Activated CD4-positive, alpha-beta T cell treated with anti-CD3 and anti-CD28 coated beads, Interleukin-10, Interleukin-2, amounts not matched to agents 100 ng/mL and 50 ng/mL, durations not matched to agents 16 hours and 8 hours (primary cell): ENCODE measurements at places on chromosomes 4 and X.

DNA sequence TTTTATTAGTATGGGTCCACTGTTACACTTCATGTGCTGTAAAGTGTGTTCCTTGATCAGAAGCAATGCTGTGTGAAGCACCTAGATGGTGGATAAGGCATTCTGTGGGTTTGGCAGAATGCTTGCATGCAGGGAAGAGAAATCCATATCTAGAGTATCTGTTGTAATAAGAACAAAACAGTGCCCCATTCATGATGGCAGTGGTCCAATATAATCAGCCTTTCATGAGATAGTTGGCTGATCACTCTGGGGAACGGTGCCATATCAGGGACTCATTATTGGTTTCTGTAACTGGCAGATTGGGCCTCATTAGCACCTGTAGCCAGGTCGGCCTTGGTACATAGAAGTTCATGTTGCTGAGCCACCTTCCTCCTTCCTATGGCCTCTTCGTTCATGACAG is 28.7 kb downstream of the STIM2 start:
- no peak for DNase-seq

- DNase-seq = no peak
Measured at GRCh38 chrX:115023139-115023538, 5.7 kb upstream of the IL13RA2 start.

DNA sequence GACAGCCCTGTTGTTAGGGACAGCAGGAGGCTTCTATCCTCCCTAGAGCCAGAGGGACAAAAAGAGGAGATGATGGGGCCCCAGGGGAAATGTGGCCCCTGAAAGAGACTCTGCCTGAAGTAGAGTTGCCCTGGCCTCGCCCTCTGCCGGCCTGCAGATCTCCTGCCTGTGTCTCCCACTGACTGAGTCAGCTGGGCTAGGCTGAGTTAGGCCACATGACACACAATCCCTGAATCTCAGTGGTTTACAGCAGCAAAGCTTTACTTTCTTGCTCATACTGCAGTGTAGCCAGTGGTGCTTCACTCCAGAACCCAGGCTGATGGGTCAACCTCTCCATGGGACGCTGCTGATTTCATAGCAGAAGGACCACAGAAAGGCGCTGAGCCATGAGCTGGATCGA is 23.5 kb downstream of the DRD5 start:
- no peak for DNase-seq

GRCh38 chr4:6873291-6873690 is 36.3 kb upstream of the TBC1D14 start:
- no peak for DNase-seq

GRCh38 chr4:183098723-183099536 is at the start of gene WWC2:
Gene WWC2, plus strand, starts transcription at chr4:183099257. Its CDS starts 235 bp downstream, at chr4:183099492.
- DNase-seq = peak; percentile 30

DNA sequence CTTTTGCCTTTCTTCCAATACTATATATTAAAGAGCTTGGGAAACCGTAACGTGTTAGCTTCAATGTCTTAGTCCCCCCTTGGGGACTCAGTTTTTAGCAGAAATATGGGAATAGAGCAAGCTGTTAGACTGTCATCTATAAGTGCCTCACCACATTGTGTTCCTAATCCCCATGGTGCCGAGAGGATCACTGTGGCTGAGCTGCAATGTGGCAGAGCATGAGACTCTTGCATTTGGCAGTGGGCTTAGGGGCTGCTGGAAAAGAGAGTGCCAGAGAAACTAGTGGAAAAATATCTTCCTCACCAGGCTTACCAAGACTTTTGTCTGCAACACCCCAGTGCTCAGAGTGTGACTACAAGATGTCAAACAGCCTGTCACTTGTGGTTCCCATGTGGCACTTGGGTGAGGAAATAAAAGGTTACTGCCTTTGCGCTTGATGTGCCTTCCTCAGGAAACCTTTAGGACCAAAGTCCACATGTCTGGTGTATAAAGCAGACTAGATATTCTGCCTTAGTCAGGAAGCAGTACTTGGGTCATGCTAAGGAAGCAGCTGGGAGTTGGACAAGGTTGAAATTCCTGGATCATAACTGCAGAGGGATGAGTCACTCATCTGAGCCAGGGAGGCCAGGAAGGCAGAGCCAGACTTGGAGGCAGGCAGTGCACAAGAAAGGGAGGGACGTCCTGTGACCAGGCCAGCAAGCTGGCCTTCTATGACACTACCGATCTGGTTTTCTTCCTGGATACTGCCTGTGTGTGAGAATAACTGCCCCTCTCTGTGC is 9.7 kb upstream of the MAGEA4 start:
- no peak for DNase-seq

- DNase-seq = no peak
Measured at GRCh38 chr4:96729641-96730040, 889.7 kb downstream of the PDHA2 start.

- DNase-seq = no peak
Measured at GRCh38 chr4:88865466-88865865, 167.8 kb upstream of the NAP1L5 start.

GRCh38 chr4:176230836-176231235 is 35.5 kb upstream of the SPATA4 start:
- no peak for DNase-seq

- no peak for DNase-seq
Measured at GRCh38 chr4:169121861-169122382, 111.9 kb upstream of the CBR4 start.

- no peak for DNase-seq
Measured at GRCh38 chr4:108398316-108398715, 222.1 kb upstream of the RPL34 start.

DNA sequence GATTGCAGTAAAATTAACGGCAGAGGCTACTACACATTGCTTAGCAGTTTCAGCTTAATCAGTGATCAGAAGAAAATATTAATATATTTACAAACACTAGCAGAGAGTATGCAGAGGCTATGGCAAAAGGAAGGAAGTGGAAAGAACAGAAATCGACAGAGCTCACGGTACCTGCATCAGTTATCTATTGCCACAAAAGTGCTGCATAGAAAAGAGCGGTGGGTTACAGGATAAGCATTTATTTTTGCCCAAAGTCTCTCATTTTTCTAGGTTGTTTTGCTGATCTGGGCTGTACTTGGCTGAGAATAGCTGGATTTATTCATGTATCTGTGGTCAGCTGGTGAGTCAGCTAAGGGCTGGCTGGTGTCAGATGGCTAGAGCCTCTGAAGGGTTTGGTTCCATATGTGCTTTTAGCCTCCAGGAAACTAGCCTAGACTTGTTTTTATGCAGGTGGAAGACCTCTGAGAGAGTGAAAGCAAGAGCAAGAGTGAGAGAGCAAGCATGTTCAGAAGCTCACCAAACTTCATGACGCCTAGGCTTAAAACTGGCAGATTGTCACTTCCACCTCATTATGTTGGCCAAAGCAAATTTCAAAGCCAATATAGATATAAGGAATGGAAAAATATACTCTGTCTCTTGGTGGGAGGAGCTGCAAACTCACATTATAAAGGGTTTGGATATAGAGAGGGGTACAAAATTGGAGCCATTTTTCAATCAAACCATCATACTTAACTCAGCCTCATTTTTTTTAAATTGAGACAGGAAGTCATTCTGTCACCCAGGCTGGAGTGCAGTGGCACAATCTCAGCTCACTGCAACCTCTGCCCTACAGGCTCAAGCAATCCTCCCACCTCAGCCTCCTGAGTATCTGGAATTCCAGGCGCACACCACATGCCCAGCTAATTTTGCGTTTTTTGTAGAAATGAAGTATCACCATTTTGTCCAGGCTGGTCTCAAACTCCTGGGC is 153.2 kb upstream of the RPL34 start:
- DNase-seq = peak; percentile 52

DNA sequence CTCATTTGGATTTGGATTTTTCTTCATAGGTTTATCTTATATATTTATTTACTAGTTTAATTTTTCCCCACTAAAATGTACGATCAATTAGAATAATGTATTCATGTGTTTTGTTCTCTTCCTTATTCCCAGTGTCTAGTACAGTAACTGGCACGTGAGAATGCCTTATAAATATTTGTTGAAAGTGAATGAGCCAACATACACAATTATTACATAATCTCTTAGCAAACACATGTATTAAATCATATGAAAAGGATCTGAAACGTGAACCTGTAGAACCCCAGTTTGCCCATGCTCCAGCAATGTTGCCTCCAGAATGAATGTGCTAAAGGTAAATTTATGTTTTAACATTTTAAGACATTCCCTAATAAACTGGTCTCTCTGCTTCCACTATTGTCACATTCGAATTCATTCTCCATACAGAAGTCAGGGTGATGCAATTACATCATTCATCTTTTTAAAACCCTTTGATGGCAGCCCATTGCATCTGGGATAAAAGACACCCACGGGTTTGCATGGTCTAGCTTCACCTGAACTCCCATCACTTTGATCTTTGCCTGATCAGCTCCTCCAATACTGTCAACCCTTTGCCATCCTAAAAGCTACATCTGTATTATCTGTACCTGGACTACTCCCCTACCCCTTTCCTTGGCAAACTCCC is 30.7 kb upstream of the AREG start:
- DNase-seq = no peak

DNA sequence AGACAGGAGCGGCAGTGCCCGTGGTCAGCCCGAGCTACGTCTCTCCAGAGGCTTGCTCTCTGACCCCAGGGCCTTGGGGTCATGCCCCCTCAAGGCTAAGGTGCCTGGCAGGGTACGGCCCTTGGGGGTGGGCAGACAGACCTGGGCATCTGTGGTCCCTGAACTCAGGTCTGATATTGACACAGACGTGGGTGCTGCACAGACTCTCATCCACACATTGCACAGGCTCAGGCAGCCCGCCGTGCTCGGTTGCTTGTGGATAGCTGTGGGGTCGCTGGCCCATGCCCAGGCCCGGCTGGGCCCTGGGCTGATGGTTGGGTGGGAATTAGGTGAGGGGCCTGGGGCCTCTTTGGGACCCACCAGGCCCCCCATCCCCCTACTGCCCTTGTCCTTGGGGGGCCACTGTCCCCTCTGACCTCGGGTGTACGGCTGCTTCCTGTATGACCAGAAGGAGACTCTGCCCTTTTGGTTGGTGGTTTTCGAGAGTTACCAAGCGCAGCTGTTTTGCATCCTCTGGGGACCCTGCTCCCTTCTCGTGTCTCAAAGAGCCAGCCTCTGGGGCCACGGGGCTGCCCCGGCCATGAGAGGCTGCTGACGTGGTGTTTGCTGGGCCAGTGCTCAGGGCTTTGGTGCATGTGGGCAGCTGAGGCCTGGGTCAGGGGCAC is 10.1 kb downstream of the FGFRL1 start:
- DNase-seq = no peak

- DNase-seq = no peak
Measured at GRCh38 chrX:48816014-48816810, 10.1 kb upstream of the ERAS start.

DNA sequence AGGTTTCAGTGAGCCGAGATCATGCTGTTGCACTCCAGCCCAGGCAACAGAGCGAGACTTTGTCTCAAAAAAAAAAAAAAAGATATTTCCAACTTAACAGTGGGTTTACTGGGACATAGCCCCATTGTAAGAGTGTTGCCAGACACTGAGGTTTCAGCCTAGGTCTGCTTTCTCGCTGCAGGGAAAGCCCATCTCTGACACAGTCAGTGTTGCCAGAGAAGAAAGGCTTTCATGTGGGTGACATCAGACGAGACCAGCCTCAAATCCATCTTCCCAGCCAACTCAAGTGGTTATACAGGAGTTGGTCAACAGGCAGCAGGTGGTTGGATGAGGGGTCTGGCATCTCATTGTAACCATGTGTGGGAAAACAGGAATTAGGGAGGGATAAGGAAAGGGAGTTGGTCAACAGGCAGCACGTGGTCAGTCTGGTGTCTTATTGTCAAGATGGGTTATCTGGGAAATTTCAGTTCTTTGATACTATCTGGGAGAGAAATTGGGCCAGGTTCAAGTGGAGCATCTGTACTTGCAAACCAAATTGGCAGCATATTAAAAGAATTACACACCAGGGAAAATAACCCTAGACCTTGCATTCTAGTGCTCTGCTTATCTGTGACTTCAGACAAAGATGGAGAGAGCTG is 41.1 kb downstream of the NELFA start:
- no peak for DNase-seq

DNA sequence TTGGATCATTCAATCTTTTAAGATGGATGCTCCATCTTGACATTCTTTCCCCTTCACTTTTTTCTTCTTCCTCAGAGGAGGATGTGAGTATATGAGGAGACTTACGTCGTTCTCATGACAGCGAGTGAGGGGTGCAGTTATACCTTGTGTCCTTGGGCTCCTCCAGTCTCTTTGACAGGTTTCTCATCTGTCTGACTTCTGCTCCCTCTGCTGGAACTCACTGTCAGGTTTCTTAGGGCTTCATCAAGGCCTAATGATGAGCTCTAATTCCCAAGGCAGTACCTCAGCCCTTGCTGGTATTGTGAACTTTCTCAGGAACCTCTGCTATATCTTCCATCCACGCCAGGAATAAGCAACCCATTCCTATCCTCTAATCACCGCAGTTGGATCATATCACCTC is 237.8 kb upstream of the ADGRL3 start:
- no peak for DNase-seq
